Cortex of kidney (tissue), 1 donor: ENCODE measurements at places on chromosomes 3 and 15.

- DNase-seq = no peak
These were observed 412.5 kb downstream of the TBC1D5 start for GRCh38 chr3:17329927-17330326.

GRCh38 chr3:189237526-189237925 lies 65.8 kb downstream of the TPRG1 start:
- DNase-seq = no peak

DNA sequence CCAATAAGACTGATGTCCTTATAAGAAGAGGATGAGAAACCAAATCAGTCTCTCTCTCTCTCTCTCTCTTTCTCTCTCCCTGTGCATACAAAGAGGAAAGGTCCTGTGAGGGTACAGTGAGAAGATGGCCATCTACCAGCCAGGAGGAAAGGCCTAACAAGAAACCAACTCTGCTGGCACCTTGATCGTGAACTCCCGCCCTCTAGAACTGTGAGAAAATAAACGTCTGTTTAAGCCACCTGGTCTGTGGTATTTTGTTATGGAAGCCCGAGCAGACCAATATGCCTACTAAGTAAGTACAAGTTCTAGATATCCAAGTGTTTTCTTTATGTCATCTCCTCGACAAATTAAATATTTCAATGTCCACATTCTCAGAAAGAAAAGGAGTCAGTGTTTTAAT lies 44.9 kb upstream of the TMC3 start:
- DNase-seq = no peak

- DNase-seq = no peak
These were observed 462.8 kb downstream of the TUSC7 start for GRCh38 chr3:117172426-117172825.

DNA sequence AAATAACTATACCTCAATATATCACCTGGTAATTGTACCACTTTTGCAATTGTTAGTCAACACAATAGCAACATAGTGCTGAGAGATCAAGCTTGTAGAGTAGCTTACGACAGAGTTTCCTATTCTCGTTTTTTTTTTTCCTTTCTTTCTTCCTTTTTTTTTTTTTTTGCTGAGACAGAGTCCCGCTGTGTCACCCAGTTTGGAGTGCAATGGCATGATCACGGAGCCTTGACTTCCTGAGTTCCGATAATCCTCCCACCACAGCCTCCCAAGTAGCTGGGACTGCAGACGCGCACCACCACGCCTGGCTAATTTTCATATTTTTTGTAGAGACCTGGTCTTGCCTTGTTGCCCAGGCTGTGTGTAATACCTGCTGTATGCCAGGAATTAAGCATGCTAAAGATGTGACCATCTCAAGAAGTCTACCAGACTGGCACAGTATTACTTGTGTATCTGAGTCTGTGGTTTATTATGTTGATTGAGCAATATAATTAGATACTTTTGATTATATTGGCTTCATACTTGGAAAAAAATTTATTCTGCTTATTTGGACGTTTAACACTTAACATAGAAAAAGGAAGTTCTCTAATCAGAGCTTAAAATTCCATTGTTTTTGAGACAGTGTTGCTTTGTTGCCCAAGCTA lies 3.0 kb downstream of the SELENOT start:
- no peak for DNase-seq

GRCh38 chr3:44584646-44585501 lies at the start of gene ZNF660:
TSS of gene ZNF660 (plus strand) at chr3:44584964. CDS start at chr3:44594194, 9,230 bp downstream.
- no peak for DNase-seq
